ENCODE measurements at places on chromosomes 13 and 19. TPM values are rescaled to one million over a fixed set of nuclear protein-coding genes. Genes with fewer than 3 reads are reported as not detected.

DNA sequence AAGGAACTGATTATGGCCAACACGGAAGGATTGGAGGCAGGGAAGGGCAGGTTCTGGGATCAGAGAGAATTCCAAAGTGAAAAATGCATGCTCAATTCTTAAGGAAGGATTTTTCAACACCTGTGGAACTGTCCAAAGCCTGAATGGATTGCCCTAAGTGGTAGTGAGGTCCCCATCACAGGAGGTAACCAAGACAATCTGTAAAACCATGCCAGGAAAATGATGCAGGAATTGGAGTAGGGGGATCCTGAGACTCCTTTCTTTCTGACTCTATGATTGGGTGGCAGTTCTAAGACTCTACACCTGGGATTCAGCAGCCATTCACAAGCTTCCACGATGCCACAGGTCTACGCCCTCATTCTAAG lies 56.5 kb upstream of the ZNRF4 start:
- DNase-seq: no peak

DNA sequence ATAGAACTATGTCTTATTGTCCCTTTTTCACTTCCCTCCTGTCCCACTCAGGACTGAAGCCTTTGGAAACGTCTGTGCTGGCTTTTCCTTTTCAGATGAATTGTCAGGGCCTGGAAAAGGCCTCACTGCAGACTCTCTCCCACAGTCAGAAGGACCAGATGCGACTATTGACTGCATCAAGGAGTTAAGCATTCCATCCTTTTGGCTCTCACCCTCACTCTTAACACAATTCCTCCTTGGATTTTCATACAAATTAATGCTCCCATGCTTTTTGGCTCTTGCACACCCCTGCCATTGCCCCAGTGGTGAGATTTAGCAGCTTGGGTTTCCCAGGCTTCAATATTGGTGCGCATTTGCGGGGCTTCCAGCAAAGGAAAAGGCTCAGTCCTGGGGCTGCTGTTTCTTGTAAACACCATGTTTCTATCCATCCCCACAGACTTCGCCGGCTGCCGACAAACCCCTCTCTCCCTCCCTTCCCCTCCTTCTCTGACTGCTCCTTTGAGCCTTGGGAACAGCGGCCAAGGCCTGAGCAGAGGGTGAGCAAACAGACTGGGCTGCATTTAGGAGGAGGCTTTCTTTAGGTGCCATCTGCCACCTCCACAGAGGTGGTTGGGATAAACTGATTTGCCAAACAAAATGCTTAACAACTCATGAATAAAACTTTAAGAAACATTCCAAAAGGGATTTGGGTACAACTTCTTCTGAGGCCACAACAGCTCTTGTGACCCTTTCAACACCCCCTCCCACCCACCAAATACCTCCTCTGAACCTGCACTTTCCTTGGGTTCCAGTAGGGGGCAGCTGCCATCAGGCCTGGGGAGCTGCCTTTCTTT lies 48.6 kb upstream of the PCDH8 start:
- DNase-seq: peak; percentile 3

- no peak for DNase-seq
These were observed at the start of gene GPC6 for GRCh38 chr13:93226623-93227279. Gene GPC6 (plus strand): TSS chr13:93226807.

GRCh38 chr13:44470638-44471562 lies 97.3 kb downstream of the SERP2 start:
- DNase-seq: peak; percentile 56

DNA sequence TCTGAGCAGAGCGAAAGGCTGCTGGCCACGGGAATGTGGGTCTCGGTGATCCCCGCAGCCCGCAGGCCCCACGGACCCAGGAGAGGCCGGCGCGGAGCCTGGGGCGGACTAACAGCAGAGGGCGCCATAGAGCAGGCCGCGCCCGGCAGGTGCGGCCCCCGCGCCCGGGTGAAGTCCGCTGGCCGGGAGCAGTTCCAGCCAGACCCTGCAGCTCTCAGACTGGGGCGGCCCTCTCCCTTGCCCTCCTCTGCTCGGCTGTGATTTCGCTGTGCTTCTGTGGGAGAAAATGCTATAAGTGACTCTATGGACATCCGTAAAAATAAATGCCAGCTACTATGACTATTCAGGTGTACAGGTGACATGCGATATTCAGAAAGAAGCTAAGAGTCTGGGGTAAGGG lies 37.7 kb downstream of the GSX1 start:
- peak; percentile 55 for DNase-seq

DNA sequence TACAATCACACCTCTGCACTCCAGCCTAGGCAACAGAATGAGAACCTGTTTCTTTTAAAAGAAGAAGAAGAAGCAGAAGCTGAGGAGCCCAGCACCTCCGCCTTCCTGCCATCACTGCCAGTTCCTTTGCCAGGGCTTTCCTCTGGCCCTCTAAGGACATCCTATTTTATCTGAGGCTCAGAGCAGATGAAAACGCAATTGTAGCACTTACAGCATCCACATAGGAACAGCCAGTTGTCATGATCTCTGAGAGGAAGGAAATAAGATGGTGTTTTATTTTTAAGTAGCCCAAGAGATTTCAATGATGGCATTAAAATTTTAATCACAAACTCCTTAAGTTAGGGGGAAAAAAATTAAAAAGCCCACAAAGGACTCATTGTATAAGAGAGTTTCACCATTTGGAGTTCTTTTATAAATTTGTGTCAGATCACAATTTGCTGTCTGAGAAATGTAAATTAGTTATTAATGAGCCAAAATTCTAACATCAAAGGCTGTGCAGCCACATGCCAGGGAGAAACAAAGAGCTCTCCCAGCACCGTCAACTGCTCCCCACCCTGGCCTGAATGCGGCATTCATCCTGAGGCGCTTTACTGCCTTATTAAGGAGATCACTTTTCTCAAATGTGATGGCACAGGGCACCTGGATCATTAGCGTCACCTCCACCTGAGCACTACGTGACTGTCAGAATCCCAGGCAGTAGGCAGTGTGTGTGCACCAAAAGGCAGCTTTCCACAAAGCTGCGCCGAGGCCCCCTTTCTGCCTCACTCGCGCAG lies 393.0 kb downstream of the FOXO1 start:
- no peak for DNase-seq

DNA sequence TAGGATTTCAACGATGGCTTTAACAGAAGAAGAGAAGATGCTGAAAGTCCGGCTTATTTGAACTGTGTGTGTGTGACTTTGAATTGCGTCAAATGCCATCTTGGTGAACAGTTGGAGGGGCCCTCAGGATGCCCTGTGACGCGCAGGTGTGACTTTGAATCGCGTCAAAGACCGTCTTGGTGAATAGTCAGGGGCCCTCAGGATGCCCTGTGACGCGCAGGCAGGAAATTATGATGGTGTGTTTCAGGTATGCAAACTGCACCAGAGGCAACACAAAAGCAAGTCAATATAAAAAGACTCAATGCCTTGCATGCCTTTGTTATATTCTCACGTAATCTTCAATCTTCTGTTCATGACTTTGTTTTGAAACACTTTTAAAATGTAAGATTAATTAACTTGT lies 29.2 kb downstream of the ATP11A start:
- peak; percentile 57 for DNase-seq

DNA sequence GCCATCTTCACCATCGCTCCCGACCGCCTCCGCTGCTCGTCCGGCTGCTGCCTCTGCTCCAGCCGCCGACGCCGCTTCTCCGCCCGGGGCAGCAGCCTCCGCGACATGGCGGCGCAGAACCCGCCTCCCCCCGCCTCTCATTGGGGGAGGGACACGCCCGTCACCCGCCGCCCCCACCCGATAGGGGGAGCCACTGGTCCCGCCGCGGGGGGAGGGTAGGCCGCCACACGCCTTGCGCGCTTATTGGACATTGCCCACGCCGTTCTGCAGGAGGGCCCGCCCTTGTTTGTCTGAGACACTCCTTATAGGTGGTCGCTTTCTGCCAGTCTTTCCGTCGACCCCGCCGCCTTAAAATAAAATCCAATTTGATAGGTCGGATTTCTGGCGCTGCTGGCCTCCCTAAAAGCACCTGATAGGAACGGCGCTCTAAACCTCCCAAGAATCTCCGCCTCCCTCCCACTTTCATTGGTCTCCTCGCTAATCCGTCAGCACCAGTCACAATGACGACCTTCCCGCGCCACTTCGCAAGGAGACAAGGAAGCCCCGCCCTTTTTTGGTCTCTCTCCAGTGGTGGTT lies at the start of gene HNRNPL:
Gene HNRNPL, minus strand, starts transcription at position 127 of the 576 bp plus-strand sequence. Its CDS starts 20 bp downstream, at position 107.
- DNase-seq: peak; percentile 100

DNA sequence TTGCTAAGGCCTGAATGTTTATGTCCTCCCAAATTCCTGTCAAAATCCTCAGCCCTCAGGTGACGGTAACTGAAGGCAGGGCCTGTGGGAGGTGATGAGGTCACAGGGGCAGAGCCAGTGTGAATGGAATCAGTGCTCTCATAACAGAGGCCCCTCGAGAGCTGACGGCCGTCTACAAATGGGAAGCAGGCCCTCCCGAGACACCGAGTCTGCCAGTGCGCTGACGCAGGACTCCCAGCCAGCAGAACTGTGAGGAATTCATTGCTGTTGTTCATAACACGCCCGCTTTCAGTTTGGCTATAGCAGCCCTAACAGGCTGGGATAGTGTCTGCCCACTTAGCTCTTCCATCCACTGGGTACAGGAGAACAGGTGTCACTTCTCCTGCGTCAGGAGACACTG lies 41.2 kb downstream of the CARS2 start:
- DNase-seq: no peak

- no peak for DNase-seq
These were observed 5.2 kb upstream of the MRPS31 start for GRCh38 chr13:40776232-40776631.

DNA sequence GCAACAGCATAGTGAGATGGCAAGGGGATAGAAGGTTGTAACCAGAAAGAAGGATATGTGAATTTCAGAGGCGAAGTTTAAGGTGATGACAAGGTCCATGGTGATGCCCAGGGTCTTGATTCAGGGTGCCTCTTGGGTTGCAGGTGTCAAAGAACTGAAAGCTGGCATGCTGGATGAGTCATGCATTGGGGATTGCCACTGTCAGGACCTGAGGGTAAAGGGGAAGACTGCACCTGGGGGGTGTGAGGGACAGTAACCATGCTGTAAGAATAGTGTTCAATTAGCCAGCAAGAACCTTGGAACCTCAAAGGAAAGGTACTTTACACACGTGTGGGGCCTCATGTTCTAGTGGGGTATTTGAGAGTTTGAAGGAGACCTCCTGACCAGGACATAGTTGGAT lies 279.6 kb downstream of the SLC7A1 start:
- no peak for DNase-seq

DNA sequence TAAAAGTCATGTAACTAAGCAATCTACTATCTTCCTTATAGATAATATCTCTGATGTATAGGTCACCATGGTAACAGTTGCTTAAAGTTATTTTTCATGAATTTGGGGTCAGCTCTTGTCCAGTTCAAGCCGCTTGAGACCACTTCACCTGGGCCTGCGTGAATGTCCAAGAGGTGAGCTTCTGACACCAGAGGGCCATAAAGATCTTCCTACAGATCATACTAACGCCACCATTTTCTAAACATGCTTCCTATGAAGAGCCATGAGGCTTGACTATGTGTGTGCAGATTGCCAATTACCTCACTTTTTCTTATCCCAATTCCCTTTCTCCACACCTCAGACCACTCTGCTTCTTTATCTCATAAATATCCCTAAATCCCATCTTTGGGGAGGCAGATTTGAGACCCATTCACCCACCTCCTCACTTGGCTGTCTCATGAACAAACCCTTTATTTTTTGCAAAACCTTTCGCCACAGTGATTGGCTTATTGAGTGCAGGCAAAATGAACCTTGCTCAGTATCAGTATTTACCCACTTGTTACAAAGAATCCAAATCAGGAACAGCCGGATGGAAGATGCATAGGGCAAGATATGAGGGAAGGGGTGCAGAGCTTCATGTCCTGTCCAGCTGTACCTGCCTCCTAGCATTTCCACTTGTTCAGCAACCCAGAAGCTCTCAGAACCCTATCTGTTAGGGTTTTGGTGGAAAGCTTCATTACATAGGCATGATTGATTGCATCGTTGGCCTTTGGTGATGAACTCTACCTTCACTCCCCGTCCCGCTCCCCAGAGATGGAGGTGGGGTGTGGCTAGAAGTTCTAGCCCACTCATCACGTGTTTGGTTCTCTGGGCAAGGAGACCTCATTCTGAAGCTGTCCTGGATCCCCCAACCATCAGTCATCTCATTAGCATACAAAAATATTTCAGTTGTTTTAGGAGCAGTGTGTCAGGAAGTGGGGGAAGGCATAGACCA lies 34.2 kb downstream of the FAM187B start:
- no peak for DNase-seq

GRCh38 chr13:91153372-91153771 lies 194.1 kb upstream of the MIR17HG start:
- no peak for DNase-seq

DNA sequence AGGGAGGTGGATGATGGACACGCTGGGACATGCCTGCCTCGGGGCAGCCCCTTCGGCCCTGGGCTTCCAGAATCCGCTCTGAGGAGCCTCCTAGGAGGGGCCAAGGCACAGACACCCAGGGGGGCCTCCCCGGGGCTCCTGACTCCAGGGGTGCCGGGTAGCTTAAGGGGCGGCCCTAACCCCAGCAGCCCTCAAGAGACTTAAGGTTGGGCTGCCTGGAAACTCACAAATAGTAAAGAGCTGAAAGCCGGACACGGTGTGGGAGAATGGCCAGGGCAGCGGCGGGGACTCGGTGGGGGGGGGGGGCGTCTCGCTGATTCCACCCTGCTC lies 7.7 kb downstream of the ARID3A start:
- DNase-seq: no peak

DNA sequence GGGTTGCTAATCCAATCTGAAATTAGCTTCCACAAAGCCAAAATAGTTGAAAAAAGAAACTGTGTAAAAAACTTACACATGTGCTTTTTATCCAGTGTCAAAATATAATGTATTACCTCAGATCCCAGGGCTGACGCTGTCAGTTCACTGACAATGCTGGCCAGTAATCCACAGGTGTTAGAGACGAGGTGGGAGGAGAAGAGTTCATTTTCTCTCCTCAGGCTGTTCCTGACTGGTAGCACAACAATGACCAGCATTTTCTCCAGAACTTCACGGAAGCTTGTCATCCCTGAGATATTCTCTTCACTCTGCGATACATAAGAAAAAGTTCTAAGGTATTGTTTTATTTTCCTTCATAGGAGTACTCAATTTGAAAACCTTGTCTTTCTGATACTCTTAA lies 146.9 kb downstream of the MYCBP2 start:
- DNase-seq: no peak

- no peak for DNase-seq
These were observed 4.5 kb downstream of the BICRA start for GRCh38 chr19:47613165-47614020.

- DNase-seq: peak; percentile 29
These were observed 883 bp downstream of the ZNF441 start for GRCh38 chr19:11767633-11768133.

- peak; percentile 81 for DNase-seq
These were observed 2.4 kb downstream of the GDF15 start for GRCh38 chr19:18388100-18388959.

The SRRM5 gene
- not detected for total RNA-seq

The RFPL4AL1 gene
- total RNA-seq: 0.22 TPM

The MEGF8 gene
- 17.7 TPM for total RNA-seq

The LNX2 gene
- total RNA-seq: 8.3 TPM

The FOXA3 gene
- under 0.01 TPM for total RNA-seq

The HIPK4 gene
- under 0.01 TPM for total RNA-seq

The CD22 gene
- total RNA-seq: 0.22 TPM

The ZNF90 gene
- total RNA-seq: 0.60 TPM
